Astrocyte of the spinal cord (primary cell): ENCODE measurements at places on chromosomes 7 and 10.

- no peak for DNase-seq
These were observed 31.9 kb upstream of the CBLL1 start for GRCh38 chr7:107712025-107712424.

- no peak for DNase-seq
These were observed 21.0 kb downstream of the ELFN1 start for GRCh38 chr7:1691096-1691495.

- DNase-seq: no peak
These were observed 27.7 kb downstream of the ANKRD26 start for GRCh38 chr10:27072436-27073114.

GRCh38 chr7:22248111-22248809, 108.7 kb downstream of the RAPGEF5 start:
- no peak for DNase-seq

DNA sequence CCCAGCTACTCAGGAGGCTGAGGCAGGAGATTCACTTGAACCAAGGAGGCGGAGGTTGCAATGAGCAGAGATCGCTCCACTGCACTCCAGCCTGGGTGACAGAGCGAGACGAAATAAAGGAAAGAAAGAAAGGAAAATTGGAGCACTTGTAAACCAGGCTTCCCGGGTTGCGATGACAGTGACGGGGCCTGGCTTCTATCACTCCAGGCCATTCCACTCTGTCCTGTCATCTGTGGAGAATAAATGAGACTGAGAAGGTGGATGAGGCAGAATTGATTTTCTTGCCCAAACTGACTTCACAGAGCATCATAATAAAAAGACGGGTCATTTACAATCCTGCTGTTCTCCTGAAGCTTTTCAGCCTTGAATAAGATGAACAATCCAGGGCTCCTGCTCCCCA, 12.1 kb upstream of the KPNA7 start:
- DNase-seq: no peak
